ENCODE measurements at places on chromosomes 1 and 21. TPM values are rescaled to one million over a fixed set of nuclear protein-coding genes. Genes with fewer than 3 reads are reported as not detected.

Gene CRNN
- 5,310 TPM for total RNA-seq

- peaks cover 15% of the 10 kb centered on the region for H3K4me1 ChIP-seq
- peaks cover 30% of the 10 kb centered on the region for H3K27me3 ChIP-seq
- H3K4me3 ChIP-seq = no peak overlapping the region
Measured at GRCh38 chr1:231036416-231036815, 3.6 kb downstream of the FAM89A start.

DNA sequence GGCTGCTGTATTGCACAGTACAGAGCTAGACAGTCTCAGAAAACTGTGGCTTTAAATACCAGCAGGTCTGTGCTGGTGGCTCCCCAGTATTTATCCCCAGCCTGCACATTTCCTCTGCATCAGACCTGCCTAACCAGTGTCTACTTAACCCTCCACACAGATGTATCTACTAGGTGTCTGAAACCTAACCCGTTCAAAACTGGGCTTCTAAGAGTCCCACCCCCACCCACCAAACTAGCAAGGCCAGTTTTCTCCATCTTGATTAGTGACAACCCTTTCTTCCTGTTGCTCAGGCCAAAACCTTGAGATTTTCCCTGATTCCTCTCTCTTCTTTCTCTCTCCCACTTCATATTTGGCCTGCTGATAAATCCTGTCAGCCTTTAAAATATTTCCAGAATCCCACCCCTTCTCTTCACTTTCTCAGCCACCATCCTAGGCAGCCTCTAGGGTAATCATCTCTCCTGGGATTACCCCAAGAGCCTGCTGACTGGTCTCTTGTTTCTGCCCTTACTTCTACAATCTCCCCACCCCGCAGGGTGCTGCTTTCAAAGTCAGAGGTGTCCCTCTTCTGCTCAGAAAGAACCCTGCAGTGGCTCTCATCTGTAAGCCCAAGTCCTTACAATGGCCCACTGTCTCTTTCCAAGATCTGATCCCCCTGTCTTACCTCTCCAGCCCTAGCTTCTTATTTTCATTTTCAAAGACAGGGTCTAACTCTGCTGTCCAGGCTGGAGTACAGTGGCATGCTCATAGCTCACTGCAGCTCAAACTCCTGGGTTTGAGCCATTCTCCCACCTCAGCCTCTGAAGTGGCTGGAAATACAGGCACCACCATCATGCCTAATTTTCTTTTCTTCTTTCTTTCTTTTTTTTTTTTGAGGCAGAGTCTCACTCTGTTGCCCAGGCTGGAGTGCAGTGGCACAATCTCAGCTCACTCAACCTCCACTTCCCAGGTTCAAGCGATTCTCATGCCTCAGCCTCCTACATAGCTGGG is 45.2 kb downstream of the H3-3A start:
- no peak overlapping the region for H3K4me3 ChIP-seq
- peak overlapping the region; percentile 95 for H3K27ac ChIP-seq
- no peak for DNase-seq
- H3K36me3 ChIP-seq = no peaks in the 10 kb centered on the region
- H3K27me3 ChIP-seq = no peaks in the 10 kb centered on the region

GRCh38 chr1:34794790-34795180 is 2.0 kb downstream of the GJA4 start:
- no peak overlapping the region for H3K27ac ChIP-seq
- peak overlapping the region; percentile 44 for H3K4me3 ChIP-seq
- H3K27me3 ChIP-seq = peaks cover 35% of the 10 kb centered on the region
- peaks cover 14% of the 10 kb centered on the region for H3K4me1 ChIP-seq
- no peaks in the 10 kb centered on the region for H3K36me3 ChIP-seq
- no peak for DNase-seq

DNA sequence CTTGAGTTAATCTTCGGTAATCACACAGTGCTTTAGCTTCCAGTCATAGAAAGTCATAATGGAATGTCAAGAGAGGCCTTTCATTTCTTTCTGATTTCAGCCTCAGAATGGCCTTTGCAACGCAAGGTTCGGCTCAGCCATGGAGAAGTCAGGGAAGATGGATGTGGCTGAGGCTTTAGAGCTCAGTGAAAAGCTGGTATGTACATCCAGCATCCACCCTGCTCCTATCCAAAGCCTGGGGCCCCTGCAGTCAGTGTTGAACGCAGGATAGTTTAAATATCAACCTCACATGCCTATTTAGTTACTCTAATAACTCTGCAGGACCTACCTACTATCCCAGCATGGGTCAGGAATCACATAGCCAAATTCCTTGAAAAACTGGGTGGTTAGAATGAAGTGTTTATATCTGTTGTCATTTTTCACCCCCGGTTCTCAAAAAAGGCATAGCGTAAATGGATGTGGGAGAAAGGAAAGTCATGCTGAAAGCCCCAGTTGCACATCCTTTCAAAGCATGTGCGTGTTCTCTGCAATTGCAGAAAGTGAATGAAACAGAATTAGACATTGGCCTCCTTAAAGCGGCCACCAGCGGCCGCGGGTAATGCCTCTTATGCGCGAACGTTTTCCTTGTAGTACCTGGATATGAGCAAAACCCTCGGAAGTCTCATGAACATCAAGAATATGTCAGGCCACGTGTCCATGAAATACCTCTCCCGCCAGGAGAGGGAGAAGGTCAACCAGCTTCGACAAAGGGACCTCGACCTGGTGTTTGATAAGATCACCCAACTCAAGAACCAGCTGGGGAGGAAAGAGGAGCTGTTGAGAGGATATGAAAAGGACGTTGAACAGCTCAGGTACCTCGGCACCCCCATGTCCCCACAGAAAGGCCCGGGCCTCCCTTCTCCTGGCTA is 28.8 kb upstream of the EFHD2 start:
- peaks cover 16% of the 10 kb centered on the region for H3K4me1 ChIP-seq
- DNase-seq = no peak
- no peak overlapping the region for H3K4me3 ChIP-seq
- no peak overlapping the region for H3K27ac ChIP-seq
- no peaks in the 10 kb centered on the region for H3K36me3 ChIP-seq

GRCh38 chr21:36241717-36242116 is 78.3 kb upstream of the MORC3 start:
- H3K27me3 ChIP-seq = no peaks in the 10 kb centered on the region
- H3K4me1 ChIP-seq = peaks cover 26% of the 10 kb centered on the region
- no peak for DNase-seq
- no peak overlapping the region for H3K27ac ChIP-seq
- H3K4me3 ChIP-seq = no peak overlapping the region

GRCh38 chr1:240484804-240485443 is 127.0 kb downstream of the GREM2 start:
- no peaks in the 10 kb centered on the region for H3K36me3 ChIP-seq
- no peaks in the 10 kb centered on the region for H3K27me3 ChIP-seq
- H3K4me3 ChIP-seq = no peak overlapping the region
- no peak for DNase-seq
- H3K4me1 ChIP-seq = no peaks in the 10 kb centered on the region
